ENCODE measurements at places on chromosomes 7 and 10. TPM values are rescaled to one million over a fixed set of nuclear protein-coding genes. Genes with fewer than 3 reads are reported as not detected.

DNA sequence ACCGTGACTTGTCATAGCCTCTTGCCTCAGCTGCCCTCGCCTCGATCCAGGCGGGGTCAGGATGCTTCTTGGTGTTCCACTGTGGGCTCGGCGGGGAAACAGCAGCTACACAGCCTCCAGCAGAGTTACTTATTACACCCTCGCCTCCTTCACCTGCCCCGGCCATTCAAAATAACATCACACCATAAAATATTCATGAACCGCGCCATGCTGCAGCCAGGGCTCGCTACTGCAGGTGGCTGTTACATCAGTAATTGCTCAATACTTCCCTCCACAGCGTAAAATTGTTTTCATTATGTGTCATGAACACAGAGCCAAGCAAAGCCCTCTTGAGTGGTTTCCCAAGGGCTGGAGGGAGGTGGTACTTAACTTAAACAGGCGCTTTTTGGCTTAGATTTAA lies 241.5 kb upstream of the SP8 start:
- DNase-seq = no peak

- no peak for DNase-seq
Measured at GRCh38 chr10:58179238-58179637, 88.5 kb downstream of the IPMK start.

Gene FAM237B
- total RNA-seq = not detected

GRCh38 chr10:88347022-88347421 lies 236.1 kb downstream of the RNLS start:
- no peak for DNase-seq

Gene INHBA
- 1.7 TPM for total RNA-seq

GRCh38 chr10:117830205-117830604 lies 216.5 kb downstream of the RAB11FIP2 start:
- no peak for DNase-seq

- DNase-seq = no peak
Measured at GRCh38 chr7:117728890-117729624, 144.2 kb downstream of the CTTNBP2 start.

GRCh38 chr7:151743481-151743983 lies 133.4 kb downstream of the PRKAG2 start:
- no peak for DNase-seq

DNA sequence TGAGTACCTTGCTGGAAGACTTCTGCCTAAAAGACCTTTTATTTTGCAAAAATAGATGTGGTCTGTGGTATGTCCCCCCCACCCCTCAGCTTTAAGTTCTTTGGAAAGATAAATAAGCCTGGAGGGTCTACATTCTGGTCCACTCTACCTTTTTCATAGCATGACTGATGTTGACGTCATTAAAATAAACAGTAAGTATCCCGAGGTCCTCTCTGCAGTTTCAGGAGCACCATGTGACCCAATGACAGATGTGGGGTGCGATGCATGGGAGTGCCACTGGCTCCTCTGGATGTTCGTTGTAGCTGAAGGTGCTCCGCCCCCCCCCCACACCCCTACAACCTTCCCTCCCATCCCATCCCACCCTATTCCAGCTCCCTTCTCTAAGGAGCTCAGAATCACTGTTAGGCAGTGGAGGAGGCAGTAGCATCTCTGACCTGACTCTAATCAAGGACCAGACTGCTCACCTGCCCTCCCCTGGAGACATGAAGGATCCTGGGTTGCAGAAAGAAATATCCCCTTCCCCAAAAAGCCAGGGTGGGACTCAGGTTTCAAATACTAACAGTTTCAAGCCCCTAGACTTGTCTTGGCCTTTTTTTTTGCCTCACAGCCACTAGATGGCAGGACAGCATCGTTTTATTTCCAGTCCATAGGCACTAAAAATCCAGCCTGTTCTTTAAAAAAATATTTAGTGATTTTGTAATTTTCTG lies 25.1 kb downstream of the CASP7 start:
- DNase-seq = no peak

Gene TMEM196
- not detected for total RNA-seq

DNA sequence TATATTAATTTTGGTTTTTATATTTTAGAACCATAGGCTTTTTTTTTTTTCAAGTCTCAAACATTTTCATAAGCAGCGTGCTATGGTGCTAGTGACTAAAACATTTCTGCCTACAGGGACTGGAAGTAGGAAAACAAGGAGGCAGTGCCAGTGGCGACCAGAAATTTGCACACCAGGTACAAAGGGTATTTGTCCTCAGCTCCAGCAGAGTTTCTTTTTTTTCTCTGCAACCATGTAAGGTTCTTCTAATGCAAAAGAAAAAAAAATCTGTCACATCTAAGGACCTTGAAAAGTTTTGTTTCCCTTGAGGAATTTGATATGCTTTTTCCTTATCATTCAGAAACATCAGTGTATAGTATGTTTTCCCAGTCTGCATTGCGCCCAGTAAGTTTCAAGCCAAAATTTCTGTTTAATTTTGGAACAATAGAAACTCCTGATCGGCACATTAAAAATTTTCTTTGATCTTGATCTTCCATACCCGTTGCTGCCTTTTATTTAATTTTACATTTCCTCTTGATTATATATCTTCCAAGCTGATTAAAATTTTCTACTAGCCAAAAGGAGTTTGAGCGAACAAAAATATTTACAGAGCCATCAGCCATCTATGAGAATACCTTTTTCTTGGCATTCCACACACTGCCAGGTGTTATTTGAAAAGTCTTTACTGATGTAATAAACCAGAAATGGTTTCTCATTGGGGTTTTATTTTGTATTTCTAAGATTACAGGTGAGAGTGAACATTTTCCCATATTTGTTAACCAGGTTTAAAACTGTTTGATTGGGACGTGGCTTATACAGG lies 956 bp upstream of the KLHDC10 start:
- no peak for DNase-seq

Gene ASB10
- total RNA-seq = not detected

Gene TFPI2
- total RNA-seq = not detected

GRCh38 chr7:120407010-120407409 lies 134.0 kb downstream of the KCND2 start:
- no peak for DNase-seq

Gene EBLN1
- not detected for total RNA-seq

Gene ZNF248
- 11.6 TPM for total RNA-seq

Gene MYOF
- 25.3 TPM for total RNA-seq

Gene OIT3
- total RNA-seq = 0.40 TPM
